ENCODE measurements at places on chromosomes 2 and 18. TPM values are rescaled to one million over a fixed set of nuclear protein-coding genes. Genes with fewer than 3 reads are reported as not detected.

GCG gene
- not detected for total RNA-seq

TEKT4 gene
- 0.26 TPM for total RNA-seq

GRCh38 chr18:40926679-40927078 lies 1028.4 kb upstream of the PIK3C3 start:
- no peak for DNase-seq

- DNase-seq = no peak
Measured at GRCh38 chr2:71832388-71832787, 315.3 kb downstream of the CYP26B1 start.

TMX3 gene
- 63.3 TPM for total RNA-seq

DNA sequence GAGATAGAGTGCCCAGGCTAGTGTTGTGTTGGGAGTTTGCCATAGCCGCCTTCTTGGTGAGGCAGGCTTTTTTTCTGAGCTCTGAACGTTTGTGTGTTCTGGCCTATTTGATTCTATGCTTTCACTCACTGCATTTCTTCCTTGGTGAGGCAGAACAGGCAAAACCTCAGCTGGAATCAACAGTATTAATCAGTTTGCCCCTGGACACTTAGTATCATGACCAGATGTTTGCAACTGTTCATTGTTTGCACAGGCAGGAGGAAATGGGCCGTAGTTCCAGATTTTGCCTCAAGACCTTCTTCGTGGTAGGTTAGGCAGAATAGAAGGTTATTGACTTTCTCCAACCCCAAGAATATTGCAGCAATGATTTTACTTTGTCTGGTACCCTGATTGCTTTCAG lies 218.1 kb upstream of the RASGRP3 start:
- no peak for DNase-seq

- no peak for DNase-seq
Measured at GRCh38 chr18:42689310-42689709, 426.2 kb downstream of the RIT2 start.

- DNase-seq = peak; percentile 39
Measured at GRCh38 chr2:26561918-26562810, 79.0 kb downstream of the CIB4 start.

- peak; percentile 64 for DNase-seq
Measured at GRCh38 chr18:43398601-43399000, 121.3 kb upstream of the SYT4 start.

All from mammary epithelial cell (primary cell).